ENCODE measurements at places on chromosomes 4 and X.
A peak's percentile ranks its signal among the peaks of the same experiment; 100 is the strongest.

DNA sequence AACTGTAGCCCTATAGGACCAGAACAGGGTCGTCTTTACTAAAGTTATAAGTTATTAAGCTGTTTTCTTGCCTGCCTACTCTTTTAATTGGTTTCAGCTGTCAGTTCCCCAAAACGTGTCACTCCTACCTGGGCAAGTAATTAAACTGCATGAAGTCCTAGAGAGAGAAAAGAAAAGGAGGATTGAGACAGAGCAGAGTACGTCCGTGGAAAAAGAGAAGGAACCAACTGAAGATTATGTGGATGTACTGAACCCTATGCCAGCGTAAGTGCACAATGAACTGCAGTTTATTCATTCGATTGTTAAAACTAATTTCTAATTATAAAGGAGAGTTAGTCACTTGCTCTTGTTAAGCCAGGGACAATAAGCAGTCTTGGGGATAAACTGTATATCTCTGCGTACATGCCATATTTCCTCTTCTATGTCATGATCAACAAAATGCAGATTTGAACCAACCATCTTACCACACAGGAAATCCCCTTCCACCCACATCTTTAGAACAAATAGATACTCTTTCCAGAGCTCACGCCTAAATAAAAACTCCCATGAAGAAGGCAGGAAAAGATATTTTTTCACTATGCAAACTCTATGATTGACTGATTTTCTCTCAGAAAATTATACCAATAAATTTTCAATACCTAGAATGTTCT, 22.8 kb downstream of the STAP1 start:
- no peak for DNase-seq

- DNase-seq = no peak
Measured at GRCh38 chrX:9374555-9374954, 90.3 kb upstream of the TBL1X start.

GRCh38 chrX:19628011-19628575, 112.8 kb upstream of the MAP3K15 start:
- no peak for DNase-seq

GRCh38 chr4:150215601-150216000, 137.4 kb downstream of the DCLK2 start:
- DNase-seq = no peak

DNA sequence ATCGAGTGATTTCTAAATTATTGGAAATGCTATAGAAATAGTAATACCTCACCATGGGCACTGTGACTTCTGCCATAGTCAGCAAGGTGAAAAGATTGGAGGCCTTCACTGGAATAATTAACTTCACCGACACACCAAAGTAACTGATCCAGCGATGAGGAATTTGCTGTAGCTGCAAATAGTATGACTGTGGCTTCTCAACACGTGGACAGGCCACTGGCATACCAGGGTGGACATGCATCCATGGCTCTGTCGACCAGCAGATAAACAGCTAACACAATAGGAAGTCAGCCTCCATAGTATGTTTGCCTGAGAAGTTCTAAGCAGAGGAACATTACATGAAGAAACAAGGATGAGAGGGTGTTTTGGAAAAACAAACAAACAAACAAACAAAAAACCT, 10.9 kb upstream of the FAT4 start:
- DNase-seq = no peak

DNA sequence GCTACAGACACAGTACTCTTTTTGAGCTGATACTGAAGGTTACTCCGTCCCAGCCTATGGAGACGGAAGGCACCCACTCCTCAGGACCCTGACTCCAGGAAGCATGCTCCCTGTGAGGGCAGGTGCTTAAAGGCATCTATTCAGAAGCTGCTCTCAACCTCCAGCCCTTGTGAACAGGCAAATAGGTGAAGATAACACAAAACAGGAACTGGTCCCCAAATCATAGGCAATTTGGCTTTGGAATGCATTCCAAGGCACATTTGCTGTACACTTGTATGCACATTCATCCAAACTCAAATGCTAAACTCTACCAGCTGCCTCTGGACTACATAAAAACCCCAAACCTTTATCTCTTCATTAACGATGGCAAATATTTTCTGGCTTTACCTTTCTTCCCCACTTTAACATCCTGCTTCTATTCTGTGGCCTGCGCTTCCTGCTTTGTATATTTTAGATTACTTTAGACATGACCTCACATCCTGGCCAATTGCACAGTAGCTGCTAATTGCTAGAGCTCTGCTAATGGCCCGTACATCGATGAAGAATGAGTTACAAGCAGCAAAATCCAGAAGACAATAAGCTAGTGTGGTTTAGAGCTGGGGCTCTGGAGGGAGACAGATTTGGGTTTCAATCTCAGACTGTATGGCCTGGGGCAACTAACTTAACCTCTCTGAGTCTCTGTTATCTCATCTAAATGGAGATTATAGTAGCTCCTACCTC, 3.2 kb downstream of the SEL1L3 start:
- no peak for DNase-seq

- DNase-seq = no peak
Measured at GRCh38 chr4:129839687-129840086, 743.7 kb downstream of the C4orf33 start.

- DNase-seq = no peak
Measured at GRCh38 chr4:148735432-148736155, 293.4 kb upstream of the NR3C2 start.

GRCh38 chr4:45745741-45746140, 378.1 kb downstream of the GABRG1 start:
- no peak for DNase-seq

- no peak for DNase-seq
Measured at GRCh38 chrX:132614297-132614696, 125.5 kb upstream of the MBNL3 start.

DNA sequence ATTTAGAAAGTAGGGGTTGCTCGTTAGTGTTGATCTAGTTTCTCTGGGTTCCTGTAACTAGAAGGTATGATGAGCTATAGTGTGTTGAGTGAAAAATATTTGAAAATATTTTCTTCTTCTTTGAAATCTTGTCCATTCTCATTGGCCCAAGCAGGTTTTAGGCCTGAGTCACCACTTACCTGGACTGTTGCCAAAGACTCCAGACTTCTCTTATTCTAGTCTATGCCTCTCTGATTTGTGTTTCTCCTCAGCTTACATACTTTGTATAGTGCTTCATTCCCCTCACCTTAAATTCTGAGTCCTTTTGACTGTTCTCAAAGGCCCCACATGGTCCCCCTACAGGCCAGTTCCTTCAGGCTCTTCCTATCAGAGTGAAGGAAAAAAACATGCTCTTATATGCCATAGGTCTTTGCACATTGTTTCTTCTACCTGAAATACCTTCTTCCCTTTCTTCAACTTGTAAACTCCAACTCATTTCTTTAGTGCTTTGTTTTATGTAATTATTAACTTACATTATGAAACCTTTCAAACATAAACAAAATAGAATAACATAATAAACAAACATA, 258.2 kb downstream of the PPP1R2C start:
- DNase-seq = no peak

GRCh38 chr4:163815776-163816175, 321.3 kb downstream of the TMA16 start:
- DNase-seq = no peak

GRCh38 chrX:106249706-106250379, 81.7 kb downstream of the PWWP3B start:
- DNase-seq = no peak

- DNase-seq = no peak
Measured at GRCh38 chr4:181685911-181686310, 557.3 kb upstream of the TENM3 start.

DNA sequence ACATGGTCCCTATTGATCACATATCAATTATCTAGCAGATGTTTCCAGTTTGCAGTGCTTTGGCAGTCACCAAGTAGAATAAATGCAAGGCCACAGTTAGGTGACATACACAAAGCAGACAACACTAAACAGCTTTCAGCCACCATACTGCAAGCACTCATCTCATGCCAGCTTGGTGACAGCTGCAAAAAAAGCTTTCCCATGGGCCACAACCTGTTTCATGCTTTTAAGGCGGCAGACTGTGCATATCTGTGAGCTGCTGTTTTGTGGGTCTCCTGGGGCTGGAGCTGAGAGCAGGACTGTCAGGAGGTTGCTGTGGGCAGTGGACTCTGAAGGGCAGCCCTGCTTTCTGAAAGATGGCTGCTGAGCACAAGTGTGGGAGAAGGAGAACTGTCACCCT, 82.6 kb downstream of the FHDC1 start:
- no peak for DNase-seq

DNA sequence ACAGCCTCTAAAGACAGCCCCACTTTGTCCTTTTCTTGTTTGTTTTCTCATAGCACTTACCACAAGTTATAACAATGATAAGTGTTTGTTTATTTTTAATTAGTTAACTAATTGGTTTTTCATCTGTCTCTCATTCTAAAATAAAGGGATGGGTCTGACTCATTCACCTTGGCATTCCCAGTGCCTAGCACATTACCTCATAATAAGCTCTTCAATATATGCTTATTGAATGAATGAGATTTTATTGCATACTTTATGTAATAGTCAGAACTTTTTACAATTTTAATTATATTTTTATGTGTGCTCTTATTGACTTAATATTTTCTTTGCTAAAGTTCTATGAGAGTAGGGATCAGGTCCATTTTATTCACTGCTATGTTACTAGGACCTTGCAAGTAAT, 22.8 kb upstream of the PRKG2 start:
- DNase-seq = no peak

DNA sequence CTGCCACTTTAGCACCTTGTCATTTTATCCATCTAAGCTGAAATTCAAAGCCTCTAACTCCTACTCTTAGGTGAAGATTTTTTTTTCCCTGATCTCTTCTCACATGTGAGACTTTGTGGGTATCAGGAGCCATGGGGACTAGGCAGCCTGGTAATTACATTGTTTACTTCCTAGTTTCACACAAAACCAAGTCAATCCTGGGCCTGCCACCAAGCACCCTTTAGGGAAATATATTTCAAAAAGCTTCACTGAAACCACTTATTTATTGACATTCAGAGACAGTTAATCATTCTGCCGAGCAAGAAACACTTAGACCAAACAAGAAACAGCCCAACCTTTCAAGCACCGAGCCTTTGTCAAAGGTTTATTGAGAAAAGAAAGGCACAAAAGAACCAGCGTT, 200.0 kb downstream of the RELL1 start:
- no peak for DNase-seq

GRCh38 chr4:127120441-127121090, 512.2 kb upstream of the INTU start:
- DNase-seq = no peak

- DNase-seq = no peak
Measured at GRCh38 chrX:51395480-51395809, 62.8 kb downstream of the NUDT10 start.

DNA sequence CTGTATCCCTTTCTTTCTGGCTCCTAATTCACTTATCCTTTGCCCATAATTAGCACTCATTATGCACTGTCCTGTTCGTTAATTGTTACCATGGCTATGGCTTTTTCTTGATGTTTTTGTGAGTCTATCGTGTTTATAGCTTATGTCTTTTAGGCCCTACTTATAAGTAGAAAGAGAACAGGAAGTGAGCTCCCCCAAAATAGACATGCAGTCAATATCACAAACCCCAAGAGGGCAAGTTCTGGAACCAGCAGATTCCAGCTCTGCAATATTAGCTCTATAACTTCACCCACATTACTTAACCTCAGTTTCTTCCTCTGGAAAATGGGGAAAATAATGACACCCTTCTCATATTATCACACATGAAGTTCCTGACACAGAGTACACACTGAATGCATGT, 7.4 kb upstream of the HS3ST1 start:
- no peak for DNase-seq

GRCh38 chr4:1044469-1045192, 33.2 kb downstream of the FGFRL1 start:
- no peak for DNase-seq

DNA sequence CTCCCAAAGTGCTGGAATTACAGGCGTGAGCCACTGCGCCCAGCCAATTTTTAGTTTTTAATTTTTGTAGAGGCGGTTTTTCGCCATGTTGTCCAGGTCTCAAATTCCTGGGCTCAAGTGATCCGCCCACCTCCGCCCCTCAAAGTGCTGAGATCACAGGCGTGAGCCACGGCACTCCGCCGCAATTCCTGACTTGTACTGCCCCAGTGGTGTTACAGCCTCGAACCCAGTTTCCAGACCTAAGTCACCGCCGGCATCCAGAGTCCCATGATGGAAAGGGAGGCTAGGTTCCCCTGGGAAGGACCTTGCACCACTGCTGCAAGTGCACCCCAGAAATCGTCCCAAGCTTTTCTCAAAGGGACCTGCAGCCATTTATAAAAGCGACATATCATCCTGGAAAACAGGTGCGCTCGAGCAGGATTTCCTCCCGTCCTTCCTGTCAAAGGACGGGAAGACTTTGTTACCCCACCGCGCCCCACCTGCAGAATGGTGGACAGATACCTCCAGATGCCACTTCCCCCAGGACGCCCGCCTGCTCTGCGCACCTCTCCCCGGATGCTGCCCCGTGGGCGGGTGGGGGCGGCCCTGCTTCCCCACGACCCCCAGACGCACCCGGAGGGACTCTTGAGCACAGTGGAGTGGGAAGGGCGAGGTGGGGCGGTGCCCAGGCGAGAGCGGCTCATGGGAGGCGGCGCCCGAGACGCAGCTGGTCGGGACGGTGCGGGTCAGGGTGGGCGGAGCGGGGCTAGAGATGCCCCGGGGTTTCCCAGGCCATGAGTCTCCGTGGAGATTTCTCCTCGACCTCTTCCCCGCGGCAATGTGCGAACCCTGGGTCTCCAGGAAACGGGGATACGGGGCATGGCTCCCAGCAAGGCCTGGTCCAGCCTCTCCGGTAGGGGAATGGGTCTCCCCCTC, 947 bp upstream of the RPL10 start:
- DNase-seq = peak; percentile 42

- no peak for DNase-seq
Measured at GRCh38 chrX:75155447-75155826, 646 bp downstream of the ABCB7 start.

DNA sequence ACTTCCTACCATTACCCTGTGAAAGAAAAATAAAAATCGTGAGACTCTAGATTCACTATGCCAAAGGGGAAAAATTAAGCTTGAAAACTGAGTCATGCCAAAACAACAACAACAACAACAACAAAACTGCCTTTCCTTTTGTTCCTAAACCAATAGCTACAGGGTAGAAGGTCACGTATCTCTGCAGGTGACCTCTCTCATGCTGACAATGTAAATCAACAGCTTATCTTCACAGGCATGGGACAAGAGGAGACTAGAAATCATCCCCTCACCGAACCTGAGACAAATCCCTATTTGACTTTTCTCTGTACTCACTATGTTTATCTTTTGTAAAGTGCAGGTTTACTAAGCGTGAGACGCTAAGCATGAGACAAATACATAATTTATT, 20.5 kb upstream of the AADAT start:
- no peak for DNase-seq

DNA sequence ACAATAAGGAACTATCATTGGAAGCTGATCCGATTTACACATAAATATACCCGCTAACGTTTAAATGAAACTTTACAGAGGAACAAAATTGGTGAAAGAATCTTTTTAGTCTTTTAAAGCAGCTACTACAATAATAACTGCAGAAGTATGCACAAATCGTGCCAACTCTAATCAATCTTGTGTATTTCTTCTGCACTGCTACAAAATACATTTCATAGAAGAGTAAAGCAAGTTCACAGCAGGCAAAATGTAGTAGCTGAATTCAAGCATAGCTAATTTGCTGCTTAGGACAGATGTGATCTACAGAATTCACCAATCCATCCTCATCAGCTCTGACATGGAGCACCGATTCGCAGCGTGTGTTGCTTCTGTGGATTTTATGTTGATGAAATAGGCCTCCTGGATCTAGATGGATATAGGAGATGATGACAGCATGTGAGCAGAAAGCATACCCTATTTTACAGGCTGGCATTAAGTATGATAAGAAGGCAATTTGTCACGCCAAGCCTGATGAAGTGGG, 367.3 kb upstream of the FGF13 start:
- DNase-seq = no peak

- no peak for DNase-seq
Measured at GRCh38 chr4:62119195-62119594, 919.1 kb downstream of the ADGRL3 start.

Data from stimulated activated CD8-positive, alpha-beta memory T cell treated with anti-CD3 and anti-CD28 coated beads, Interleukin-15, amount 100 ng/mL, for 24 hours (primary cell).